ENCODE measurements at places on chromosomes 16 and 17.

DNA sequence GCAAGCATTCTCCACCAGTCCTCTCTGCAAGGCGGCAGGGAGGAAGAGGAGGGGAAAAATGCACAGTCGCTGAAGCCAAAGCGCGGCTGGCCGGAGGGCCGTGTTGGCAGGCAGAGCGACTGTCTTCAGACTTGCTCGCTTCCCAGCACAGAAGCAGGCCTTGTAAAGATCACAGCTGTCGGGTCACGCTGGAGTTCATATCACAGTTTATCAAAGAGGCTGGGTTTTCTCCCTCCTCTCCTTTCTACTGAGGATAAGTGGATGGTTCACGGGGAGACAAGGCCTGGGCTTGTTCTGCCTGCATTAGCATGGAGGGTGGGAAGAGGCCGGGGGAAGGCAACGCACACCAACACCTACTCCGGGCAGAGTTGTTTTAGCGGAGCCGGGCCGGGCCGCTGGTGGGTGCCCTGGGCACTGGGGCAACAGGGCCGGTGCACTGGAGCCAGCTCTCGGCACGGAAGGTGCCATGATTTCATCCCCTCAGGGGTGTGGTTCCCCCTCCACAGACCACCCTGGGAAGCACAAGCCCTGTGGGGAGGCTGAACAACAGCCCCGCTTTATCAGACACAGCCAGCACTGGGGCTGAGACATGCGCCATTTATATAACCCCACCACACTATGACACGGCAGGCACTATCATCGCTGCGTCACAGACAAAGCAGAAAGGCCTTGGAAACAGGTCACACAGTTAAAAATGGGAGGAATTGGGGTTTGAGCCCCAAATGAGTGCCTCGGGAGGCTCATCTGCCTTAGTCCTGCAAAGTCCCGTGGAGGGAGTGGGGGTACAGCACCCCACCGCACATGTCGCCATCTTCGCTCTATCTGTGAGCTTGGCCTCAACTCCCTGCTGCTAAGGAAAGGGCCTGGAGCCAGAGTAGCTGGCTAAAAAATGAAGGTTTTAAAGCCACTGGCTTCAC is 40.3 kb upstream of the MTSS2 start:
- no peak for DNase-seq

DNA sequence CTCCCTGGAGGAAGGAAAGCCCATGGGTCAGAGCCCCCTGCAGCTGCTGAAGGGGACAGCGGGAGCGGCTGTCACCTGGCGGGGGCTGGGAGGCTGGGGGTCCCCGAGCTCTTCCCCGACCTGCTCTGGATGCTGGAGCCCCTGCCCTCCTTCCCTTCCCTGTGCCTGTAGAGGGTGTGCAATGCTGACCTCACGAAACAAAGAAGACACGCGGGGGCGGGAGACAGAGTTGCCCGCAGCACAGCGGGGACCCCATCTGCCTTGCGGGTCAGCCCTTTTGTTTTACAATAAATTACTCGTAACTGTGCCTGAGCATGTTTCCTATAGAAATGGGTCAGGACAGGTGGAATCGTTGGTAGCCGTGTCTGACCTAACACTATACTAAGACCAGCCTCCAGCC is 6.3 kb downstream of the SECTM1 start:
- DNase-seq, result no peak

DNA sequence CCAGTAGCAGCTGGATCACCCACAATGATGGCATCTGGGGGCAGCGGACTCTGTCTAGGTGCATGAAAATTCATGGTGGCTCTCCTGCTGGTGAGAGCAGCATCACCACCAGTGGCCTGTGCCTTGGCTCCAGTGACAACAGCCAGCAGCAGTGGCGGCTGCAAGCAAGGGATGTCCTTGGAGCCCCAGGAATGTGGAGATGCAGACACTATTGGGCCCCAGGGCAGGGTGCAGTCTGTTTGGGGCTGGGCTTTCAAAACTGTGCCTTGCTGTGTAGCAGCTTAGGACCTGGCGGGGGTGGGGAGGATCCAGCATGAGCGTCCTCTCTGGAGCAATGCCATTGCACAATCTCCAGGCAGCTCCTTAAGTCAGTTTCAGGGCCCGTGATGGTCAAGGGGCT is 199.7 kb downstream of the CHD9NB start:
- no peak for DNase-seq

DNA sequence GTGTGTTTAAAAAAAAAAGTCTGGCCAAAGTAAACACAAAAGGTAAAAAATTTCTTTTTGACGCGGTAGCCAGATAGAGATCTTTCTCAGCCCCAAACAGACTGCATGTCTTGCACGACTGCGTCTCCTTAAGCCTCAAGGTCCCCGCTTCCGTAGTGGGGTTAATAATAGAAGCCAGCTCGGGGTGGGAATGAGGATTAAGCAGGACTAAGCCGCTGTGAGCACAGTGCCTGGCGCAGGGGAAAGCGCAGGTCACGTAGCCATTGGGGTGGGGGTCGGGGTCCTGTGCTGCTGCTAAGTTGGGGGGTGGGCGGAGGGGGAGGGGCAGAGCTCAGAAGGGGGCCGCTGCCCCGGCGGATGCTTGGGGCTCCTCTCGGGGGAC is 521 bp downstream of the GGA2 start:
- DNase-seq, result no peak

DNA sequence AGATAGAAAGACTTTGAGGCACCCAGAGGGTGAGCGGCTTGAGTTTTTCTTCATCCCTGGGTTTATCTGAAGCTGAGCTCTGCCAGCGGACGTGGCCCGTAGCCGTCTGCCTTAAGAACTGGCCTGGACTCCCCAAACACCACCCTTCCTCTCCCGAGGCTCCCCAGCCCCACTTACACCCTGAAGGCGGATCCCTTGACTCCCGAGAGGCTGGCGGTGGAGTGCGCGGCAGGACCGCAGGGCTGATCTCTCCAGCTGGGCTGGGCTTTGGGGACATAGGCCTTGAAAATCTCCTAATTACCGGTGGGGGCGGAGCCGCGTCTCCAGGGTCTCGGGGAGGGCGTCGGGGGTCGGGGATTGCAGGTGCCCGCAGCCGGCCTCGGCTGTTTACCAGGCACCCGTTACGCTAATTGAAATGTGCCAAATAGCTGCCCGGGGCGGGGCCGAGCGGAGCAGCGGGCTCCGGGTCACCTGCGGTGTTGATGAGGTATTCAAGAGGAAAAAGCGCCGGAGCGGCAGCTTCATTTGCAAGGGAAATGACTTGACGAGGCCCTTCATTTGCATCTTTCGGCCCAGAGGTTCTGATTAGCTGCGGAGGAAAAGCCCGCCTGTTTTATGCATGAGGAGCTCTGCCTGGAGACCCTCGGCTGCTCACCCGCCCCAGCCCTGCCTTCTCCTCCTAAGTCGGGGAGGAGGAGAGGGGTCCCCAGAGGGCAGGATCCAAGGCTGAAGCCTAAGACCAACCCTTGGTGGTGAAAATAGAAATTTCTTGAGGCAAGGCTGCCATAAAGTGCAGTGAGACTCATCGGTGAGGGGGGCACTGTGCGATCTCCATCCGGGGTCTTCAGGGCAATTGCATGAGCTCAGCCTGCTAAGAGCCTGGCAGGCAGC is 100.7 kb downstream of the MGAT5B start:
- DNase-seq, result peak; percentile 86

DNA sequence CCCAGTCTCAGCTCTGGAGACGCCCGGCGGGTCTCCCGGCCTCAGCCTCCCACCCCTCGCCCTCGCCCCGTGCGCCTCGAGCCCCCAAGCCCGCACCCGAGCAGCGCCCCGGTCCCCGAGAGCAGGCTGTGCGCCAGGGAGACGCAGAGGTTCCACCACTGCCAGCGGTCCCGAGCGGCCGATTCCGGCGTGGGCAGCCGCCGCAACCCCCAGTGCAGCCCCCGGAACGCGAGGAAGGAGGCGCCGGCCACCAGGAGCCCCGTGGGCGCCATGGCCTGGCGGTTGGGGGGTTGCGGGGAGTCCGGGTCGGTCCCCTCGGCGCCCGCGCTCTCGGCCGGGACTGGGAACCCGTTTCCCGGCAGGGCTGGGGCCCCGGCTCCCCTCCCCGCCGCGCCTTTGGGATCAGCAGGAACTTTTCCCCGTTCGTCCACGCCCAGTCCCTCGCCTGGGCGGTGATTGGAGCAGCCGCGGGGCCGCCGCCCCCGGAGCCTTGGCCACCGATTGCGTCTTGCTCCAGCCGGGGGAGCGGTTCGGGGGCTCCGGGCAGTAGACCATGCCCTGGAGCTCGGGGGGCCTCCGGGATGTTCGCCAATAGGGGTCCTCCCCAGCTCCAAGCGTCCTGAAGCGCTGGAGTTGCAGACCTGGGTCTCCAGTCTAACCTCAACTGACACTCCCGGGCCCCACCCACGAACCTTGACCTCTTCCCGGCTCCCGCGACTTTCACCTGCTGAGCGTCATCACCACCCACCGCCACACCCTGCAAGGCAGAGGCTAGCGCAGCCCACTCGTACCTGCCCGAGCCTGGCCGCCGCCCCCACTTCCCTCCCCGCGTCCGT is at the start of gene TLCD2:
Gene TLCD2, minus strand, starts transcription at position 407 of the 836 bp plus-strand sequence. Its CDS starts 135 bp downstream, at position 272.
- DNase-seq, result no peak

- DNase-seq, result no peak
Measured at GRCh38 chr16:2371421-2371820, 30.9 kb upstream of the ABCA3 start.

GRCh38 chr17:5793899-5794298 is 209.6 kb upstream of the NLRP1 start:
- peak; percentile 41 for DNase-seq

DNA sequence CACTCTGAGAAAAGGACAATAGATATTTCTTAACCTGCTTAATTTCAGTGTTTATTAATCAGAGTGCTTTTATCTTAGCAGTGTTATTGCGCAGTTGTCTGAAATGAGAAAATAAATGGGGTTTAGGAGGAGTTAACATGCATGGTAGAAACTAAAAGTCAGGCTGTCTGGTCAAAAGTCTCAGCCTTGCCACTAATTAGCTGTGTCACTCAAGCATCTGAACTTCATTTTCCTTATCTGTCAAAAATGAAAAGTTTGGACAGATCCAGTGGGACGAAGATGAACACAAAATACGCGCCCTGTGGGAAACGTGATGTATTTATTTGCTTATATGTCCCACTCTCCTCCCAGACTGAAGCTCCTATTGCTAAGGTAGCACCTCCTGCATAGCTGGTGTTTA is 6.3 kb upstream of the MEIOB start:
- DNase-seq, result no peak

- DNase-seq, result no peak
Measured at GRCh38 chr16:23584186-23585076, 11.7 kb downstream of the NDUFAB1 start.
